Stimulated activated naive CD4-positive, alpha-beta T cell treated with Interleukin-2 at 50 U/mL for 16 hours (primary cell): ENCODE measurements at places on chromosomes 12 and 14.

- no peak for DNase-seq
These were observed 449.4 kb upstream of the PRICKLE1 start for GRCh38 chr12:43038991-43039390.

- DNase-seq: peak; percentile 57
These were observed 4.4 kb downstream of the KRT86 start for GRCh38 chr12:52278575-52279421.

DNA sequence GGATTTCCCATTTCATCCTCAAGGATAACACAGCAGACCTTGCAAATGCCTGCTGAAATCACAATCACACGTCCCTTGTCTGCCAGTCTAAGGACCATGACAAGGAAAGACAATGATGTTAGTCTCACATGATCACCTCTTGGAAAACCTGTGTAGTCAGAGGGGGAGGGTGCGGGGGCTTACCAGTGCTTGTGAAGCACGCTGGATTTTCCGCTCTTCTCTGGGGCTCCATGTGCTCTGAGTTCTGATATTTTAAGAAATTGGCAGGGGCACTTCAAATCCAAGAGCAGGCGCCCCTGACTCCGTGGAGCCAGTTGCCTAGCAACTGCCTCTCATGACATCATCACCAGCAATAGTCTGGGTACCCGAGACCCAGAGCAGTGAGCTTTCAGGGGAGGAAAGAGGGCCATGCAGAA lies 200.9 kb upstream of the C14orf180 start:
- DNase-seq: no peak

DNA sequence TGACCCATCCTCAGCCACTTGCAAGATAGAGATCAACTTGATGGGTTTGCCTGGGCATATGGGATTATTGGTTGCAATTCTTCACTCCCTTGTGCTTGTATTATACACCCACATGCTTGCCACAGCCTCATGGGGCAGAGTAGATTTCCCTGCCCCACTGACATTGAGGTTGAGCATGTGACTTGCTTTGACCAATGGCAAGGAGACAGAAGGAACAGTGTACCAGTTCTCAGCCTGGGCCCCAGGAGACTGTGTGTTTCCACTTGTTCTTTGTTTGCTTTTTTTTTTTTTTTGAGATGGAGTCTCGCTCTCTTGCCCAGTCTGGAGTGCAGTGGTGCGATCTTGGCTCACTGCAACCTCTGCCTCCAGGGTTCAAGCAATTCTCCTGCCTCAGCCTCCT lies 31.8 kb downstream of the CALM1 start:
- DNase-seq: no peak

- DNase-seq: no peak
These were observed 137.0 kb downstream of the CRADD start for GRCh38 chr12:93813972-93814821.

- no peak for DNase-seq
These were observed 754 bp downstream of the ATG14 start for GRCh38 chr14:55410876-55411275.

- DNase-seq: no peak
These were observed 100.3 kb downstream of the GTF2A1 start for GRCh38 chr14:81120501-81120900.

DNA sequence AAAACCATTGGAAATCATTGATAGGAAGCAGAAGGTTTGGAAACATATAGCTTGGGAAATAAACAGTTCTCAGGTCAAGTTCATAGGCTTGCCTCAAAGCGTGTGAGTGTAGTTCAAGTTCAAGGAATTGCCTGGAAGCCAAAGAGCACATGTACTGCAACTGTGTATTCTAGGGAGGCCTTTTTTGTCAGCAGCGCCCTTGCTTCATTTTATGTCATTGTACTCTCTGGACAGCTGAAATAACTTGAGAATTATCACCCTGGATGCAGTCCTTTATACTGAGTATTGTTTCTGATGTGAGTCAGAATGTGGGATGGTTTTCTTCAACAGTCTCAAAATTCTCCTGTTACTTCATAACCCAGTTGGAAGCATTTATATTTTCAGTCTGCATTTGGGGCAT lies 16.0 kb upstream of the EVL start:
- DNase-seq: no peak

- DNase-seq: no peak
These were observed 697 bp downstream of the ATP6V0A2 start for GRCh38 chr12:123712780-123713319.

- DNase-seq: no peak
These were observed 71.0 kb downstream of the DBX2 start for GRCh38 chr12:44979918-44980317.

- no peak for DNase-seq
These were observed 106.9 kb upstream of the LRIG3 start for GRCh38 chr12:59027199-59027598.

GRCh38 chr12:46553266-46553665 lies 180.7 kb upstream of the SLC38A2 start:
- no peak for DNase-seq

GRCh38 chr12:27807063-27807703 lies 27.1 kb upstream of the MANSC4 start:
- peak; percentile 25 for DNase-seq

DNA sequence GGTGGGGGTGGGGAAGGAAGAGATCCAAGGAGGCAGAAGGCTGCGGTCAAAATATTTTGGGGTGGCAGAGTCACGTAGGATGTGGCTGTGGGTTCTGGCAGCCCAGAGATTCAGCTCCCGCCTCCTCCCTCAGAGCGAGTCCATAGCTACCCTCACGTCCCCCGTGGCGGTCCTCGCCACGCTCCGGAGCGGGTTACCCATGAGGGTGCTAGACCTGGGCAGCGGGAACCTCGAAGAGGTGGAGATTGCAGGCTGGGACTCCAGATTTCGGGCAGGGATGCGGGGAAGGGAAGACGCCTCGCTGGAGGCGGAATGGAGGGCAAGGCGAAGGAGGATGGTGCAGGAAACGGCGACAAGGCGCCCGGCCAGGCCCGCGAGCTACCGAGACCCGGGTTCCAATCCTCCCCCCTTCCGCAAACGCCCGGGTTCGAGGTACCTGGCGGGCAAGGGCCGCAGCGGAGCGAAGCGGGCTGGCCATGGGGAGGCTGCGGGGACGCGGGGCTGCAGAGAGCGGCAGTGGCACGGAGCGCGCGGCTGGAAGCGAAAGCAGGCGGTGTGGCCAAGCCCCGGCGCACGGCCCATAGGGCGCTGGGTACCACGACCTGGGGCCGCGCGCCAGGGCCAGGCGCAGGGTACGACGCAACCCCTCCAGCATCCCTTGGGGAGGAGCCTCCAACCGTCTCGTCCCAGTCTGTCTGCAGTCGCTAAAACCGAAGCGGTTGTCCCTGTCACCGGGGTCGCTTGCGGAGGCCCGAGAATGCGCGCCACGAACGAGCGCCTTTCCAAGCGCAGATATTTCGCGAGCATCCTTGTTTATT lies 46.2 kb downstream of the BCAT1 start:
- DNase-seq: no peak

GRCh38 chr14:64467566-64467965 lies 2.3 kb downstream of the AKAP5 start:
- no peak for DNase-seq

DNA sequence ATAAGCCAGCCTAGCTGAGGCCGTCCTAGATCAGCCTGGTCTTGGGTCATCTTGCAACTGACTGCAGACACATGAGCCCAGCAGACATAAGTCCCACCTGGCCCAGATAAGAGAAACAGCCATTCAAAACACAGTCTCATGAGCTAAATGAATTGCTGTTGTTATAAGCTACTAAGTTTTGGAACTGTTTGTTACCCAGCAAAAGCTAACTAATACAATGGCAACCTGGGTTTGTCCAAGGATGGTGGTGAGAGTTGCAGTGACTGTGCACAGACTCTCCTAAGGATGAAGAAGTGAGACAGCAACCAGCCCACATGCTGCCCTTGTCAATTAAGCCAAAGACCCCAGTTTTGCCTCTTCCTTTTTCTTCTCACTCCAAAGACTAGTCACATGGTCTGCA lies 22.2 kb upstream of the NUAK1 start:
- DNase-seq: no peak

DNA sequence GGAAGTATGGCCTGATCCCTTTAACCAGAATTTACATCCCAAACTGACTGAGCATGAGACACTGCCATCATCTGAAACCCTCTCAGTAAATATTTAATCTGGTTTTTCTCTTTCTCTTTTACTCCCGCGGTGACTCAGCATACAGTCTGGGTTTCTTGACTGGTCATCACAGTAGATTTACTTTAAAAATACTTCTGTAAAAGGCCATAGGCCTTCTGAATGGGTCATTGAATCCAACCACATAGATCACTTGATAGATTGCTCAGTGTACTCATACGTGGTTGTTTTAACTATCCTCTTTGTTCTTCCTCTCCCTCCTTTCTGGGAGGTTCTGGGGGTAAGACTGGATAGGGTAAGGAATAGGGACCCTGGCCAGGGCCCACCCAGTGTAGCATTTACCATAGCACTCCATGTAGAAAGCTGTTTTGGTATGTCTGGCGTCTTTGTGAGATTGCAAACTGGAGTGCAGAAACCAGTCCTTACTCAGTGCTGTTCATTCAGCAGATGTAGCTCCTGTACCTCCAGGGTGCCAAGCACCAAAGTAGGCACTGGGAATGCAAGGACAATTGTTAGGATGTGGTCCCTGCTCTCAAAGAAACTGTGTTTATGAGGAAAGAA lies 165.7 kb downstream of the SRGAP1 start:
- DNase-seq: no peak

- DNase-seq: no peak
These were observed 1.9 kb downstream of the NT5DC3 start for GRCh38 chr12:103839103-103839502.

DNA sequence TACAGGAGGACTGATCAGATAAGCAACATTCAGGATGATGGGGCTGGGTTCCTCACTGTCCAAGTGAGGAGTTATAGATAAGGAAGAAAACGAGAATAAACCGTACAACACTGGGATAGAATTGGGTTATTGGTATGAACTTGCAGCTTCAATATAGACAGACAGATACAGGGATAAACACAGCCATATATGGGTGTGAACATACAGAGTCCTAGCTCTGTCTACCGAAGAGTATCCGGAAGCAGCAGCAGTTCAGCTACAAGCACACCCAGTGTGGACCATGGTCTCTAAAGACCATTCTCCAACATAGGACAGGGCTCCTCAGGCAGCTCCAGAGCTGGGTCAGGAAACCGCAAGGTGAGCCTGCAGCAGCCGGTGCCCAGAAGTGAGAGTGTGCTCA lies 40.8 kb downstream of the CDC42BPB start:
- DNase-seq: no peak
